ENCODE measurements at places on chromosomes 4 and X. TPM values are rescaled to one million over a fixed set of nuclear protein-coding genes. Genes with fewer than 3 reads are reported as not detected.

BANK1 gene
- not detected for total RNA-seq

LRP2BP gene
- total RNA-seq, result 13.5 TPM

MFAP3L gene
- 11.3 TPM for total RNA-seq

INTU gene
- total RNA-seq, result 53.5 TPM

CTAG2 gene
- total RNA-seq, result not detected

FAM9B gene
- total RNA-seq, result not detected

TREX2 gene
- 1.9 TPM for total RNA-seq

KIT gene
- total RNA-seq, result 41.9 TPM

MTNR1A gene
- 0.63 TPM for total RNA-seq

RBM47 gene
- 0.94 TPM for total RNA-seq

ARFIP1 gene
- total RNA-seq, result 44.1 TPM

NONO gene
- 372 TPM for total RNA-seq

SSX2 gene
- total RNA-seq, result not detected

LPAR4 gene
- total RNA-seq, result 3.8 TPM

CDS1 gene
- 6.3 TPM for total RNA-seq

ZFP92 gene
- total RNA-seq, result 1.9 TPM

SORBS2 gene
- total RNA-seq, result 156 TPM

MMRN1 gene
- 3.8 TPM for total RNA-seq

SPANXC gene
- not detected for total RNA-seq

PCDH10 gene
- total RNA-seq, result 45.4 TPM

ERVMER34-1 gene
- 0.94 TPM for total RNA-seq

PRRG1 gene
- 5.0 TPM for total RNA-seq

NKX3-2 gene
- not detected for total RNA-seq

XAGE2 gene
- total RNA-seq, result not detected

HERC5 gene
- 1.6 TPM for total RNA-seq

CACNA1F gene
- not detected for total RNA-seq

ASB5 gene
- total RNA-seq, result not detected

CA5B gene
- 14.7 TPM for total RNA-seq

DGKK gene
- 0.63 TPM for total RNA-seq

OPRPN gene
- total RNA-seq, result not detected

LRRC66 gene
- 1.9 TPM for total RNA-seq

HSPA4L gene
- total RNA-seq, result 15.7 TPM

KIAA1210 gene
- total RNA-seq, result not detected

Measured in parietal lobe (tissue), 2 donors.